ENCODE measurements at places on chromosomes 7 and 10.

DNA sequence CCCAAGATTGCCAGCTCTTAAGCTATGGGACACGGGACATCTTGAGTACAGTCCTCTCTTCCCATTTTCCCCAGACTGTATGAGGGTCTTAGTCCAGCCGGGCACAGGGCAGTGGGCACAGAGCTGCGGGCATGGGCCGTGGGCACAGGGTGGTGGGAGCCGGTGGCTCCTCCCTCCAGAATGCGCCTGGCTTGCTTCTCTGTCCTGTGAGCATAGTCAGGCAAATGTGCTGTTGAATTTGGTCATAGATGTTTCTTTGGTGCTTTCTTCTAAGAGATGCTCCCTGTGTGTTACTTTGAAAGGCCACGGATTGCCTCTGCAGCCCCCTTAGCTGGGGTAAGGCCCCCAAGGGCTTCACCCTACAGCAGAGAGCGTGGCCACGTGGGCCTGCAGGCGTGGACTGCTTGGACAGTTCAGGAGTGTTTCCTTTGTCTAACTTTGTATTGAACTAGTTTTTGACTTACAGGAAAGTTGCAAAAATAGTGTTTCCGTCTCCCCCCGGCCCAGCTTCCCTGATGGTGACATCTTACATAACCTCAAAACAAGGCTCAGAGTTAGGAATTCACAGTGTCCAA lies 24.7 kb downstream of the LRRC27 start:
- no peaks in the 10 kb centered on the region for H3K36me3 ChIP-seq
- H3K4me1 ChIP-seq, result no peaks in the 10 kb centered on the region
- no peak for DNase-seq
- H3K4me3 ChIP-seq, result no peak overlapping the region

GRCh38 chr10:43160921-43161255 lies 22.6 kb downstream of the CSGALNACT2 start:
- no peaks in the 10 kb centered on the region for H3K4me1 ChIP-seq
- no peak overlapping the region for H3K27ac ChIP-seq
- H3K27me3 ChIP-seq, result no peaks in the 10 kb centered on the region
- DNase-seq, result no peak
- H3K36me3 ChIP-seq, result no peaks in the 10 kb centered on the region
- no peak overlapping the region for H3K4me3 ChIP-seq

DNA sequence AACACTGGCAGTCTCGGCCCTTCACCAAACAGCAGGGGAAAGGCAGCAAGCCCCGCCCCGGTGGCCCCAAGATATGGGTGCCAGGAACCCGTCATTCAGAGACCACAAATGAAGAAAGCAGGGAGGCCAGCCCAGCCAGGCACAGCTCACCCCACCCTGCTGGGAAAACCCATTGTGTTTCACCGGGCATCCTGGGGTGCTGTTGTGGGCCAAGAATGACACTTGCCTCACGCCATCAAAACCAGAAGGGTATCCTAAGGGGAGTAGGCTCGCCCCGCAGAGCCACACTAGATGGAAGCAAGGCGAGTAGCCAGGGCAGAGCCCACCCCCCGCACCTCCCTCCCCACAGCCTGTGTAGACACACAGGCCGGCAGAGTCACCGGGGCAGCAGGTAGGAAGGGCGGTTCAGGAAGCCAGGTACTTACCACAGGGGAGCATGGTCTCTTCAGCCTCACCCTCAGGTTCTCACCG lies 72.5 kb upstream of the KCNMA1 start:
- H3K4me1 ChIP-seq, result peaks cover 3% of the 10 kb centered on the region
- H3K4me3 ChIP-seq, result no peak overlapping the region
- peaks cover 7% of the 10 kb centered on the region for H3K27me3 ChIP-seq
- no peak overlapping the region for H3K27ac ChIP-seq
- no peak for DNase-seq
- no peaks in the 10 kb centered on the region for H3K36me3 ChIP-seq

- no peak for DNase-seq
- no peaks in the 10 kb centered on the region for H3K4me1 ChIP-seq
- H3K36me3 ChIP-seq, result no peaks in the 10 kb centered on the region
Observed at GRCh38 chr7:105153531-105153930, 139.5 kb downstream of the KMT2E start.

- H3K4me1 ChIP-seq, result no peaks in the 10 kb centered on the region
- H3K27ac ChIP-seq, result no peak overlapping the region
- peaks cover 4% of the 10 kb centered on the region for H3K36me3 ChIP-seq
Observed at GRCh38 chr10:125871338-125871737, 9.8 kb downstream of the DHX32 start.

- H3K4me1 ChIP-seq, result no peaks in the 10 kb centered on the region
- no peak overlapping the region for H3K27ac ChIP-seq
- H3K27me3 ChIP-seq, result no peaks in the 10 kb centered on the region
Observed at GRCh38 chr10:131082991-131083481, 228.5 kb downstream of the TCERG1L start.

- no peaks in the 10 kb centered on the region for H3K36me3 ChIP-seq
- H3K4me1 ChIP-seq, result peaks cover 11% of the 10 kb centered on the region
- H3K27ac ChIP-seq, result no peak overlapping the region
- DNase-seq, result no peak
- H3K27me3 ChIP-seq, result peaks cover 26% of the 10 kb centered on the region
Observed at GRCh38 chr10:50992356-50992901, 81.9 kb upstream of the PRKG1 start.

- DNase-seq, result no peak
- H3K36me3 ChIP-seq, result no peaks in the 10 kb centered on the region
- H3K4me1 ChIP-seq, result no peaks in the 10 kb centered on the region
- H3K27me3 ChIP-seq, result no peaks in the 10 kb centered on the region
Observed at GRCh38 chr10:90846746-90847145, 11.1 kb downstream of the HTR7 start.

- no peaks in the 10 kb centered on the region for H3K27me3 ChIP-seq
- no peak overlapping the region for H3K4me3 ChIP-seq
- no peak for DNase-seq
- H3K27ac ChIP-seq, result no peak overlapping the region
- H3K36me3 ChIP-seq, result no peaks in the 10 kb centered on the region
Observed at GRCh38 chr7:157312941-157313340, 23.9 kb upstream of the DNAJB6 start.

DNA sequence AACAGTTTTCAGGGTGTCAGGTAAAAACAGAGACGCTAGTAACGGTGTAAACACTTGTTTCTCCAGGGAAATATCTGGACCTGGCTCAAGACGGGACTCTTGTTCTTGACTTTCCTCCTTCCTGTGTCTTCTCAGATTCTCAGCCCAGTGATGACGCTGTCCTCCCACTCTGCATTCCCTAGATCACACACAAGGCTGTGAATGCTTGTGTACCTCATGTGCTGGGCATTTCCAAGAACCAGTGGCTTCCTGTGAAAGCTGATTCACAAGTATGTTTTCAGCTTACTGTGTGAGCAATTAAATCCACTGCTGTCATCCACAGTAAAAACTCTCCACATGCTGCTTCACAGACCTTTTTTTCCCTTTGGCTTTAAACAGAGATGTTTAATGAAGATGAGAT lies 193.8 kb upstream of the DPP6 start:
- no peaks in the 10 kb centered on the region for H3K27me3 ChIP-seq
- H3K4me3 ChIP-seq, result no peak overlapping the region
- no peaks in the 10 kb centered on the region for H3K36me3 ChIP-seq
- H3K4me1 ChIP-seq, result no peaks in the 10 kb centered on the region
- H3K27ac ChIP-seq, result no peak overlapping the region
- DNase-seq, result no peak

- H3K4me3 ChIP-seq, result no peak overlapping the region
- no peaks in the 10 kb centered on the region for H3K27me3 ChIP-seq
- DNase-seq, result no peak
- H3K4me1 ChIP-seq, result peaks cover 10% of the 10 kb centered on the region
- H3K36me3 ChIP-seq, result no peaks in the 10 kb centered on the region
Observed at GRCh38 chr10:73645251-73645650, 4.0 kb upstream of the MYOZ1 start.
